ENCODE measurements at places on chromosomes 1 and 21. TPM values are rescaled to one million over a fixed set of nuclear protein-coding genes. Genes with fewer than 3 reads are reported as not detected.

The SLAMF1 gene
- not detected for total RNA-seq

The LRRC38 gene
- not detected for total RNA-seq

The NBPF4 gene
- total RNA-seq: not detected

The GUCA2A gene
- not detected for total RNA-seq

The STIL gene
- 59.0 TPM for total RNA-seq

DNA sequence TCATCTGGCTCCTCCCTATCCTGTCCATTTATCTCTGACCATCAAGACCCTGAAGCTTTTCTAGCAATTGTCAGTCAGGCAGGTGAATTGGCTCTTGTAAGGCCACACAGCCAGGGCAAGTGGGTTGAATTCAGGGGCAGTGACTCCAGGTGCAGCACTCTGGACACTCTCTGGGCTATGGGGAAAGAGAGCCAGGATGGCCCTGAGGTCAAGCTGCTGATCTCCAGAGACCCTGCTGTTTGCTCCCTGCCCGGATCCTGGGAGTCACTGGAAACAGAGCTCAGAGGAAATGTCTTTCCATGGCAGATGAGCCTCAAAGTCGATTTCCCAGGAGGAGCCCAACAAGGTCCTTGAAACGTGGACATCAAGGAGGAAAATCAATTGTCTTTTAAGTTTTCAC lies 184.4 kb downstream of the C1orf94 start:
- peaks cover 3% of the 10 kb centered on the region for H3K4me1 ChIP-seq
- no peaks in the 10 kb centered on the region for H3K27me3 ChIP-seq
- no peak overlapping the region for H3K4me3 ChIP-seq
- H3K36me3 ChIP-seq: no peaks in the 10 kb centered on the region

DNA sequence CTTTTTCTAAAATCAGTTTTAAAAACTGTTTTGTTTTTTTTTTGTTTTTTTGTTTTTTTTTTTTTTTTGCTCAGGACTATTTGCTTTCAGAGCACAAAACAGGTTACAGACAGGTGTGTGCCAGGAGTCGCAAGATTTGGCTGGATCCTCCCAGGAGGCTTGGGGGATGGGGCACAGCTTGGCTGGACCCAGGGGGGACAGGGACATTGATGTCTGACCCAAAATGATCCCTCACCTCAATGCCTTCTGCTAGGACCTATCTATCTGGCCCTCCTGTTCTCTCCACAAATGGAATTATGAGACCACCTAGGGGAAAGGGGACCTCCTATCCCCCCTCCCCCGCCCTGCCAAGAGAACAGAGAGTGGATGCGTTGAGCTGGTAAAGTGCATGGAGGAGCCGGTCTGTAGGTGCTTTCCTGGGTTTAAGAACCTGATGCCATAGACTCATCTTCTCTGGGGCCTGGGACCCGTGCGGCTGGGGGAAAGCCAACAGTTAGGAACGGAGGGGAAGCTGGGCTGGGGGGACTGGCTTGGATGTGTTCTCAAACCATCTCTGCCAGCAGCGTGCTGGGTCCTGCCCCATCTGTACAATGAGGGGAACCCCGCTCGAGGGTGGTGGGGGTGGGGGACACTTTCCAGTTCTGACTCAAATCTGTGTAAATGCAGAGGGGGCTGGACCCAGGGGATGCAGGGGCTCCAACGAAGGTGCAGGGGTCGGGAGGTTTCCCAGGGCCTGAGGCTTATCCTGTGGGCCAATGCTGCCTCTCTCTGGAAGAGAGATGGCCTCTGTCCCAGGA lies 28.9 kb downstream of the RUNX3 start:
- no peaks in the 10 kb centered on the region for H3K36me3 ChIP-seq
- H3K27ac ChIP-seq: no peak overlapping the region
- no peak for DNase-seq
- no peaks in the 10 kb centered on the region for H3K4me1 ChIP-seq
- H3K4me3 ChIP-seq: no peak overlapping the region

DNA sequence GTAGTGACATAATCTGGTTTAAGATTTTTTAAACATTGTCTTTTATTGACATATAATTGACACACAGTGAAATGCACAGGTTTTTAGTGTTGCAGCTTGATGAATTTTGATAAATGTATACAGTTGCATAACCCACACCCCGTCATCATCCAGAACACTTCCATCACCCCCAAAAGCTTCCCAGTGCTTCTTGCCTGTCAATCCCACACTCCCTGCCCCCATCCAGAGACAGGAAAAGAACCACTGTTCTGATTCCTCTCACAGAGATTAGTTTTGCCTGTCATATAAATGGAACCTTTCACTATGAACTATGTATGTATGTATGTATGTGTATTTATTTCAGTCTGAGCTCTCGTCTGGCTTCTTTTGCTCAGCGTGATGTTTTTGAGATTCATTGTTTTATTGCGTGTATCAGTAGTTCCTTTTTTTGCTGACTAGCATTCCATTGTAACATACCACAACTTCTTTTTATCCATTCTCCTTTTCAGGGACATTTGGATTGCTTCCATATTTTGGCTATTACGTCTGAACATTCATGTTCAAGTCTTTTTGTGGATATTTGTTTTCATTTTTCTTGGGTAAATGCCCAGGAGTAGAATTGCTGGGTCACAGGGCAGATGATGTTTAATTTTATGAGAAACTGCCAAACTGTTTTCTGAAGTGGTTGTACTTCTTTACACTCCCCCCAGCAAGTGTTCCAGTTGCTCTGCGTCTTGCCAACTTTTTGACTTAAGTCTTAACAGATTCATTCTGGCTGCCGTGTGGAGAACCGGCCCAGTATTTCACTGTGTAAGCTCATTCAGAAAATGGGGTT lies 8.7 kb downstream of the UBIAD1 start:
- no peaks in the 10 kb centered on the region for H3K36me3 ChIP-seq
- H3K27me3 ChIP-seq: no peaks in the 10 kb centered on the region
- no peak overlapping the region for H3K27ac ChIP-seq
- peaks cover 16% of the 10 kb centered on the region for H3K4me1 ChIP-seq
- no peak for DNase-seq

GRCh38 chr21:40886931-40887330 lies 40.0 kb upstream of the DSCAM start:
- no peak overlapping the region for H3K27ac ChIP-seq
- H3K4me3 ChIP-seq: no peak overlapping the region
- no peaks in the 10 kb centered on the region for H3K4me1 ChIP-seq
- no peaks in the 10 kb centered on the region for H3K36me3 ChIP-seq
- no peak for DNase-seq

- no peak overlapping the region for H3K4me3 ChIP-seq
- H3K27ac ChIP-seq: no peak overlapping the region
- no peaks in the 10 kb centered on the region for H3K27me3 ChIP-seq
- H3K4me1 ChIP-seq: no peaks in the 10 kb centered on the region
- no peaks in the 10 kb centered on the region for H3K36me3 ChIP-seq
- DNase-seq: no peak
These were observed 162.1 kb downstream of the PTPRU start for GRCh38 chr1:29398431-29398830.

GRCh38 chr1:230278871-230279582 lies 147.1 kb downstream of the PGBD5 start:
- no peaks in the 10 kb centered on the region for H3K27me3 ChIP-seq
- H3K4me1 ChIP-seq: peaks cover 18% of the 10 kb centered on the region

DNA sequence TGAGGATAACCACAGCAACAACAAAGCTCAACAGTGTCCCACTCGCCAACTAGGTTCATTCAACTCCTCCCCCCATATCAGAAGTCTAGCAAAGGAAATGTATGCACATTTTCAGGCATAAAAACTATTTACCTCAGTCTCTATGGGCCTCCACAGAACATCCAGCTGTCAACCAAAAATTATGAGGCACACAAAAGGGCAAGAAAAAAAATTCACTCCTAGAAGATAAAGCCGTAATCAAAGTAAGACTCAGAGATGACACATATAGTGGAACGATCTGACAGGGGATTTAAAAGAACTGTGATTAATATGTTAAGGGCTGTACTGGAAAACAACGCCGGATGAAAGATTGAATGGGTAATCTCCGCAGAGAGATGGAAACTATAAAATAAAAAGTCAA lies 158.7 kb downstream of the NTPCR start:
- no peak overlapping the region for H3K27ac ChIP-seq
- no peak overlapping the region for H3K4me3 ChIP-seq
- H3K36me3 ChIP-seq: no peaks in the 10 kb centered on the region
- H3K4me1 ChIP-seq: peaks cover 26% of the 10 kb centered on the region
